Osteocyte (in vitro differentiated cells): ENCODE measurements at places on chromosomes 16 and 17. TPM values are rescaled to one million over a fixed set of nuclear protein-coding genes. Genes with fewer than 3 reads are reported as not detected.
A peak's percentile ranks its signal among the peaks of the same experiment; 100 is the strongest.

CD7 gene
- 1.0 TPM in 2 replicates for total RNA-seq

PRSS21 gene
- not detected in 2 replicates for total RNA-seq

NPIPA3 gene
- total RNA-seq, result 1.2 TPM in 1 of 2 replicates, not detected in the other

SULT1A2 gene
- total RNA-seq, result 0.51 TPM in 1 of 2 replicates, not detected in the other

- no peak overlapping the region for H3K4me3 ChIP-seq
- DNase-seq, result no peak
- H3K27ac ChIP-seq, result no peak overlapping the region
- H3K4me1 ChIP-seq, result peaks cover 13% of the 10 kb centered on the region
These were observed 2.3 kb upstream of the CBX2 start for GRCh38 chr17:79775632-79776031.

DNA sequence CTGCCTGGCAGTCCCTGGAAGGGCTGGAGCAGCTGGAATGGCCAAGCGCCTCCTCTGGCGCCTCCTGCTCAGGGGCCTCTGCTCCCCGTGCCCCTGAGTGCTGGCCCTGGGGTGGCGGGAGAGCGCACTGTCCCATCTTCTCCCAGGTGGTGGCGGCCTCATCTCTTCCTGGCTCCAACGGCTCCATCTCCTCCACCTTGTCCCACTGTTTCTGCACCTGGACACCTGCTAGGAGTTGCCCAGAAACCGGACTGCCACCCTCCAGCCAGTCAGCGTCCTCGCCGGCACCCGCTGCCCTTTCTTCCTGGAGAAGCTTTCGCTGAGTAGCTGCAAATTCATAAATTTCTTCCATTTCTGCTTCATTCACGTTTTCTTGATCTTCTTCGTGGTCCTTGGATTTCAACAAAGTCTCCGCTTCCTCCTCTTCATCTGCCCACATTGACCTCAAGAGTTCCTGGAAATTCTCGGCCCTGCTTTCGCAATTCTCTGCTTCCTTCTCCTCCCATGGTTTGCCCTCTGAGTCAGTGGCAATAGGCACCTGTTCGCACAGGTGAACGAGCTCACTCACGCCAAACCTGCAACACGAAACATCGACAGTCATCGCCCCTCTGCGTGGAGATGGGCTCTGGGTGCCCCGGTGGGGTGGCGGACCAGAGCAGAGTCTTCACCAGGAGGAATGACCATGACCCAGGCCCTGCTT lies 13.7 kb upstream of the NLRC3 start:
- H3K27me3 ChIP-seq, result no peaks in the 10 kb centered on the region
- DNase-seq, result no peak
- H3K27ac ChIP-seq, result no peak overlapping the region
- H3K4me1 ChIP-seq, result no peaks in the 10 kb centered on the region

DNA sequence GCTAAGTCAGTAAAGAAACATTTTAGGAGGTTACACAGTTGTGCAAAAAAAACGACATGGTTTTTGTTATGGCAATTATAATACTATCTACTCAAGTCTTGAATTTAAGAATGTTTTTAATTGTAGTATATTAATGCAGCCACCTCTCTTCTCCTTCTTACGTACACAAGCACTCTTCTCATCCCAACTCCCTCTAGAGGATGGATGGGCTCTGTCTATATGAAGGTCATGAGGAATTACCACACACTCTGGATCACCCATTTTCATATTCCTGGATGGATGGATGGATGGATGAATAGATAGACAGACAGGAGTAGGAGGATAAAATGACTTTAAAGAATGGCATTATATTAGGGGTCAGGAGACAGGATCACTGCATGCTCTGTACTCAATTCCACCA lies 120.0 kb downstream of the PHKB start:
- no peak overlapping the region for H3K4me3 ChIP-seq
- no peak for DNase-seq
- H3K27me3 ChIP-seq, result no peaks in the 10 kb centered on the region
- H3K27ac ChIP-seq, result no peak overlapping the region
- no peaks in the 10 kb centered on the region for H3K4me1 ChIP-seq

DNA sequence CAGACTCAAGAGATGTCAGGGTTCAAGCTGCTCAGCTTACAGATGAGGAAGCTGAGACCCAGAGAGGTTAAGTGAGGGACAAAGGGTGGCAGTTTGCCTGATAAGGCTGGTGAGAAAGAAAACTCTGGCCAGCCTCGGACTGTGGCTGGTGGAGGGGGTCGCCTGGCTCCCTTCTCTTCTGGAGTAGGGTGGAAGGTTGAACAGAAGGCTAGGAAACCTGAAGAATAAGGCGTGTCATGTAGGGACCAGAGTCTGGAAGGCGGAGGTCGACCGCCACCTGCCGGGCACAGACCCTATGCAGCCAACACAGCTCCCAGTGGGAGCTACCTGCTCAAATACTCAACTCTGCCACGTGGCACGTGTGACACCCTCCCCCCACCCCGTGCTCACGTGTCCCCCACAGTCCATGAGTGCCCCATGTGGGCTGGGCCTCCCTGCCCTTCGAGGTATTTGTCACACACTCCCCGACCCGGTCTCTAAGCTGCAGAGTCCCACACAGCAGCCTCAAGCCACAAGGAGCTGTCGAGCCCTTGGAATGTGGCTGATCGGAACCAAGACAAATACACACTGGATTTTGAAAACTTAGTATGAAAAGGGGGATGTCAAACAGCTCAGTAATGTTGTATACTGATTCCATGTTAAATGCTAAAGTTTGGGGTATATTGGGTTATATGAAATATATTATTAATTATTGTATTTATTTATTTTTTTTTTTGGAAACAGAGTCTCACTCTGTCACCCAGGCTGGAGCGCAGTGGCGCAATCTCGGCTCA lies 11.8 kb downstream of the HID1 start:
- no peak overlapping the region for H3K4me3 ChIP-seq
- no peaks in the 10 kb centered on the region for H3K36me3 ChIP-seq

DNA sequence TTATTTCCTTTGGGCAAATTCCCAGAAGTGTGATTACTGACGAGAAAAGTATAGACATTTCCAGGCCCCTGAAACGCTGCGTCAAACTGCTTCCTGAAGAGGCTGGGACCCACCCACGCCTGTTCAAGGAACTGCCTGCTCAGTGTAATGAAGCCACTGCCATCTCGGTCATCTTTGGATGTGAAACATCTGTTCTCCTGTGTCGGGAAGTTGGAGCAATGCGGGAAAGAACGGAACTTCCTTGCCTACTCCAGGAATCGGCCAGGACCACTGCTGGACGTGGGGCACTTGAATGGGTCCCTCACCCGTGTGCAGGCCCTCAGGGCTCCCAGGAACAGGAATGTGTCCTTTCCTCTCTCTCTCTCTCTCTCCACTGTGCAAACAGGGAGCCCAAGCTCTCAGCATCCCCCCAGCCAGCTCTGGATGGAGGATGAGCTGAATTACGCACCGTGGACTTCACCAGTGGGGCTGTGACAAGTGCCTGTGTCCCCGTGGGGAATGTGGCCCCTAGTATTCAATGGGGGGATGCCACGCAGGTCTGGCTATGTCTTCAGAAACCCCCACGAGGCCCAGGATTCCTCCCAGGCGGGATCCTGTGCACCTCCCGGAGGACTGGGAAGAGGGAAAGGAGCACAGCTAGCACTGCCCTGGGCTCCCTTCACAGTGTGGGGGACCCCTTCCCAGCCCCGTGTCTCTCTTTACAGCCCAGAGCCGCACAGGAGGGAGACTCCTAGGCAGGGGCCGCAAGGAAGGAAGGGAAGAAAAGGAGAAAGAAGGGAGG lies 18.3 kb upstream of the LITAF start:
- no peaks in the 10 kb centered on the region for H3K36me3 ChIP-seq
- H3K4me1 ChIP-seq, result peaks cover 58% of the 10 kb centered on the region

DNA sequence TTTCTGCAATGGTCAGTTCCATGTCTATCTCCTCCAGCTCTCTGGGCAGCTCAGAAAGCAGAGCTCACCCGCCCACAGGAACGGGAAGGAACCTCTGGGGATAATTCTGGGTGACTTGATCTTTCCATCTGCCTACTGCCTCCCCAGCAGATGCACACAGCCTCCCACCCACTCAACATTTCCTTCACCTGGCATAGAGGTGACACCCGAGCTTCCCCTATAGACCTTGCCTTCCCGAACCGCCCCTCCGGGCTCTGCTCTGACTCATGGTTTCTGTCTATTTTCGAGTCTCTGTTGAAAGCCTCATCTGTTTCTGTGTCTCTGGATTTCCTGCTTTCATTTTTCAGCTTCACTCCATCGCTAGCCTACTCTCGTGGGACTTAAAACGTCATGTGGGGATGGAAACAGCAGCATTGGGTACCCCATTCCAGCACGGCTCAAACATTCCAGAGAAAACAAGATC lies 11.4 kb downstream of the GGA3 start:
- H3K4me3 ChIP-seq, result peak overlapping the region; percentile 68
- peaks cover 14% of the 10 kb centered on the region for H3K4me1 ChIP-seq

DNA sequence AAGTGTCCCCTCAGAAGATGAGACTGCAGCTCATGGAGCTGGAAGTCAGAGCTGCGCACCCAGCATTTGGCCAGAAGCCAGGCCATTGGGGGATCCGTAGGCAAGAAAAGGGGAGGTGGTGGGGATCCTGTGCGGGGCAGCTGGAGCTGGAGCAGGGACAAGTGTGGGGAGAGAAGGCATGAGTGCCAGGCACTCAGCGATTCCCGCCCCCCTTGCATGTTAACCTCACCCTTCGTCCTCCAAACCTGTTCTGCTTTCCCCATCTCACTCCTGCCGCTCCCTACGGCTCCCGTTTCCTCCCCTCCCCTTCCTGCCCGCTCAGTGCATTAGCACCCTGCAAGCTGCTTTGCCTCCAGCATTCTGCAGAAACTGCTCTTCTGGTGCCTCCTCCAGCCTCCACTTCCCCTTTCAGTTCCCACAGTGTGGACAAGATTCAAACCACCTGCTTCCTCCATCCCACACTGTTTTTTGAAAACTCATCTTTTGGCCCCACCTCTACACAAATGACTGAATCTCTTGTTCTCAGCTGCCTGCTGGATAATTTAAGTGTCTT lies 5.6 kb downstream of the ALOX15 start:
- H3K36me3 ChIP-seq, result no peaks in the 10 kb centered on the region
- no peak overlapping the region for H3K27ac ChIP-seq
- peaks cover 53% of the 10 kb centered on the region for H3K27me3 ChIP-seq
- no peak overlapping the region for H3K4me3 ChIP-seq
- peaks cover 4% of the 10 kb centered on the region for H3K4me1 ChIP-seq

GRCh38 chr17:71184716-71185115 lies 936.1 kb upstream of the SOX9 start:
- peaks cover 18% of the 10 kb centered on the region for H3K4me1 ChIP-seq
- H3K4me3 ChIP-seq, result no peak overlapping the region
- H3K36me3 ChIP-seq, result no peaks in the 10 kb centered on the region

DNA sequence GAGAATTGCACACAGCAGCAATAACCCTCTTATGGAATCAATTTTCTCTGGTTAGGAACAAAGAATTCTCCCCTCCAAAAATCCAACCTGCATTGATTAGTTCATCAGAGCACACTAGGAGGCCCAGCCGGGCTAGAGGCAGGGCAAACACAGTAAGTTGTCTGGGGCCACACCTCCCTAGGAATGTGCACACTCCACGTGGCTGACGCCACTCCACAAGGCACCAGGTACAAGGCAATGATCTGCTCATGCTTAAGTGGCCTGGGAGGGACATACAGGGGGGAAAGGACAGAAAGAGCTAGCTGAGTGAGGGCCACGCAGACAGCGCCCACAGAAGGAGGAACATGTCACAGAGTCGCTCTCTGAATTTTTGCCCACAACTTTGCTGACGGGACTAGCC lies 107.6 kb downstream of the SLC39A11 start:
- peaks cover 44% of the 10 kb centered on the region for H3K4me1 ChIP-seq
- peaks cover 3% of the 10 kb centered on the region for H3K36me3 ChIP-seq
- H3K27ac ChIP-seq, result no peak overlapping the region
- no peak for DNase-seq
- no peaks in the 10 kb centered on the region for H3K27me3 ChIP-seq

GRCh38 chr16:14321542-14321941 lies 250.4 kb downstream of the MRTFB start:
- DNase-seq, result no peak
- no peak overlapping the region for H3K27ac ChIP-seq
- peaks cover 18% of the 10 kb centered on the region for H3K4me1 ChIP-seq
- H3K27me3 ChIP-seq, result no peaks in the 10 kb centered on the region
- H3K4me3 ChIP-seq, result no peak overlapping the region
- peaks cover 4% of the 10 kb centered on the region for H3K36me3 ChIP-seq

GRCh38 chr17:69198238-69198637 lies 30.4 kb downstream of the ABCA10 start:
- peaks cover 2% of the 10 kb centered on the region for H3K27me3 ChIP-seq
- no peaks in the 10 kb centered on the region for H3K36me3 ChIP-seq
- no peaks in the 10 kb centered on the region for H3K4me1 ChIP-seq
- no peak overlapping the region for H3K27ac ChIP-seq

DNA sequence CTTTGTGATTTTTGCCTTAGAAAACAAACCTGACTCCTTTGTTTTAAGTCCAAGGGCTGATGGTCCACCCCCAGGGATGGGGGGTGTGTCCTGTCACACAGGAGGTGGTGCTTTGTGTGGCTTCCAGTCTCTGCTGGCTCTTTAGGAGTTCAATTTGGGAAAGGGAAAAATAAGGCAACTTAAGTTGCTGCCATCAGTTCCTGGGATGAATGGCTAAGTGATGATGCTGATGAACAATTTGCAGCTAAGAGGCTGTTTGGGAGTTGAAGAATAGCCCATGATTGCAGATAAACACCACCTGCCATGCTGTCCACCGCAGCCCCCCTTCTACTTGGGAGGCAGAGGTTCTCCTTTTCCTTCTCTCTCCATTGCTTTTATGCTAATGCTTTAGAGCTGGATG lies 40.2 kb downstream of the ARL4D start:
- peaks cover 18% of the 10 kb centered on the region for H3K4me1 ChIP-seq
- H3K27me3 ChIP-seq, result no peaks in the 10 kb centered on the region
- no peak overlapping the region for H3K27ac ChIP-seq
- no peak overlapping the region for H3K4me3 ChIP-seq
- H3K36me3 ChIP-seq, result no peaks in the 10 kb centered on the region

GRCh38 chr16:19607616-19608280 lies 52.2 kb downstream of the VPS35L start:
- DNase-seq, result no peak
- H3K36me3 ChIP-seq, result peaks cover 71% of the 10 kb centered on the region
- H3K4me3 ChIP-seq, result no peak overlapping the region
- no peaks in the 10 kb centered on the region for H3K4me1 ChIP-seq
- no peaks in the 10 kb centered on the region for H3K27me3 ChIP-seq
- H3K27ac ChIP-seq, result no peak overlapping the region

- no peaks in the 10 kb centered on the region for H3K27me3 ChIP-seq
- peaks cover 18% of the 10 kb centered on the region for H3K4me1 ChIP-seq
- H3K27ac ChIP-seq, result no peak overlapping the region
- H3K36me3 ChIP-seq, result peaks cover 4% of the 10 kb centered on the region
- DNase-seq, result no peak
These were observed 24.2 kb downstream of the B9D1 start for GRCh38 chr17:19338031-19338990.

GRCh38 chr16:89049484-89050118 lies 44.1 kb upstream of the ACSF3 start:
- DNase-seq, result no peak
- H3K4me3 ChIP-seq, result no peak overlapping the region
- peaks cover 5% of the 10 kb centered on the region for H3K27me3 ChIP-seq
- no peak overlapping the region for H3K27ac ChIP-seq
- H3K36me3 ChIP-seq, result no peaks in the 10 kb centered on the region

DNA sequence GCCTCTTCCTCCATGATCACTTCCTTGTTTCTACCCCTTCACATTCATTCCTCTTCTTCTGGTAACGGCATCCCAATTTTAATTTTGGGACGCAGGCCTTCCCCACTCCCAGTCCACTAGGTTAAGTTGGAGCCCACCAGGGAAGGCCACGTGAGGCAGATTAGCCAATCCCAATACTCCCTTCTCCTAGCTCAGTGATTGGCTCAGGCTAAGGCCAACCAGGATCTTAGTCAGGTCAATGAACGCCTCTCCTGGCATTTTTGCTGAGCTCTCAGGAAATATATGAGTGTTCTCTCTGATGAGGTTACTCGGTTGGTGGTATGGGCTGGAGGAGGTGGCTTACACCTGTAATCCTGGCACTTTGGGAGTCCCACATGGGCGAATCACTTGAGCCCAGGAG lies 15.4 kb downstream of the SEZ6L2 start:
- H3K4me1 ChIP-seq, result no peaks in the 10 kb centered on the region
- peaks cover 5% of the 10 kb centered on the region for H3K27me3 ChIP-seq
- H3K4me3 ChIP-seq, result no peak overlapping the region
- no peak for DNase-seq
- H3K27ac ChIP-seq, result no peak overlapping the region
- no peaks in the 10 kb centered on the region for H3K36me3 ChIP-seq
